ENCODE measurements at places on chromosomes 2 and 18. TPM values are rescaled to one million over a fixed set of nuclear protein-coding genes. Genes with fewer than 3 reads are reported as not detected.

OXER1 gene
- total RNA-seq: 1.3 TPM

GKN2 gene
- not detected for total RNA-seq

CCDC150 gene
- 31.9 TPM for total RNA-seq

CD207 gene
- not detected for total RNA-seq

CXCR1 gene
- not detected for total RNA-seq

MPP4 gene
- not detected for total RNA-seq

ANKZF1 gene
- 44.4 TPM for total RNA-seq

RAX gene
- 0.52 TPM for total RNA-seq

Measured in H1 (cell line).